Memory B cell (primary cell): ENCODE measurements at places on chromosomes 4 and X.

DNA sequence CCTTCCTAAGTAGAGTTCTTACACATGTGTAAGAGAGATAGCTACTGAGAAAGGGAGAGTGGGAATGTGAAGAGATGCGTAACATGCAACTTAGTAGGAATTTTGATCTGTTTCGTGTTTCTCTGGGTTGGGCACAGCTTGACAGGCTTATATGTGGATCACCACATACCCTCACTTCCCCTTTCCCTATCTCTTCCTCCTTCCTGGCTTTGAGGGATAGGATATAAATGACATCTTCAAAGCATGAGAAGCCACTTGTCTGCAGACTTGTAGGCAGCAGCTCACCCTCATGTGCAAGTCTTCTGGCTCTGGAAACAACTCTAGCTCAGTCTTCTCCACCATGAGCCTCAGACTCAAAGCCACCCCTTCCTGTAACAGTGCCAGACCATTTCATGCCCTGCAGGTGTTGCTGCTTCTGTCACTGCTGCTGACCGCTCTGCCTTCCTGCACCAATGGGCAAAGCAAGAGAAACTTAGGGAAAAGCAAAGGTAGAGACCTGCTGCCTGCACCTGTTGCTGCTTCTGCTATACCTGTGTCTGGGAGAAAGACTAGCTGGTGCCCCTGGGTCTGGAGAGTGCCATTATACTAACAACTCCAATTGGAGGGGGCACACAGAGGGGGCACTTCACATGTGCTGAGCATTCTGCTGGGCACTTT is 5.4 kb upstream of the PF4V1 start:
- DNase-seq = no peak

GRCh38 chr4:82201805-82202641 is 171.8 kb downstream of the HNRNPD start:
- DNase-seq = peak; percentile 47

- no peak for DNase-seq
Observed at GRCh38 chrX:133495464-133496391, 80.4 kb upstream of the GPC4 start.

GRCh38 chr4:67327245-67328017 is 217.9 kb downstream of the CENPC start:
- DNase-seq = peak; percentile 46

DNA sequence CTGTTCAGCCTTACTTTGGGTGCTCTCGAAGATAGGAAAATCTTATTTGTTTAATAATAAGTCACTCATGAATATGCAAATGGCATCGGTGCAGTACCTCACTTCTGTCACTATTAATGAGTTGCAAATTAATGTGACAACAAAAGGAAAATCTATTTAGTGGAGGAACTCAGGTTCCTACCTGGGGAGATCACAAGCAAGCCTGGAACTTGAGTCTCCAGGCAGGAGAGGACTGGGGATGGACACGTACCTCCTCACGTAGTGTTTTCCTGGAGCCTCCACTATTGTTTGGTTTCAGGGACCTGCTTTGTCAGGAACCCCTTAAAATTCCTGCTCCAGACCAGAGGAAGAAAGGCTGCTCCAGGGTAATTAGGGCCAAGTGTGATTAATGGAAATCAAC is 82.1 kb downstream of the BCOR start:
- no peak for DNase-seq

DNA sequence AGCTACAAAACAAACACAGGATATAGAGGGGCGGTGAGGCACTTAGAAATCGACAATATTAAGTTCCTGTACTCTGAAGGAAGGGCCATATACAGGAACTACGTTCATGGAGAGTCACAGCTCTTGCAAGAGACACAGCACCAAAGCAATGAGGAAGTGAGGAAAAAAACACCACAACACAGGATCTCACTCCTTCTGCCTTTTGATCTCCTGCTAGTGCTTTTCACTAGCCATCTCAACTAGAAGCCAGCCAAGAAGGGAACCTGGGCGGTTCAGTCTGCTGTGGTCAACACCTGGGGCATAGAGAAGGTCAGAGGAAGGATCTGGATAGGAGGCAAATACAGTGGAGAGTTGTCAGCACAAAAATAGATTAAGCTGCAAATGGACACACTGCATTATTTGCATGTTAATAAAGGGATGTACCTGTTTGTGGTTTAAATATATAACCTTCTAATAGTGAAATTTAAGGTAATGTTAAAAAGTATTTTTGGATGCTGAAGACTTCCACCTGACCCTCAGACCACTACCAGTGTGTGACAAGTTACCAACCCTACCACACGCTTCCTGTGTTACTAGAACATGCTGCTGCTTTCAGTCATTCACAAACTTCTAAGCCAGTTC is 104.6 kb downstream of the DTHD1 start:
- DNase-seq = peak; percentile 31

GRCh38 chr4:174152717-174153466 is 130.6 kb downstream of the FBXO8 start:
- DNase-seq = no peak

GRCh38 chr4:38601244-38601915 is 62.6 kb upstream of the KLF3 start:
- DNase-seq = no peak

DNA sequence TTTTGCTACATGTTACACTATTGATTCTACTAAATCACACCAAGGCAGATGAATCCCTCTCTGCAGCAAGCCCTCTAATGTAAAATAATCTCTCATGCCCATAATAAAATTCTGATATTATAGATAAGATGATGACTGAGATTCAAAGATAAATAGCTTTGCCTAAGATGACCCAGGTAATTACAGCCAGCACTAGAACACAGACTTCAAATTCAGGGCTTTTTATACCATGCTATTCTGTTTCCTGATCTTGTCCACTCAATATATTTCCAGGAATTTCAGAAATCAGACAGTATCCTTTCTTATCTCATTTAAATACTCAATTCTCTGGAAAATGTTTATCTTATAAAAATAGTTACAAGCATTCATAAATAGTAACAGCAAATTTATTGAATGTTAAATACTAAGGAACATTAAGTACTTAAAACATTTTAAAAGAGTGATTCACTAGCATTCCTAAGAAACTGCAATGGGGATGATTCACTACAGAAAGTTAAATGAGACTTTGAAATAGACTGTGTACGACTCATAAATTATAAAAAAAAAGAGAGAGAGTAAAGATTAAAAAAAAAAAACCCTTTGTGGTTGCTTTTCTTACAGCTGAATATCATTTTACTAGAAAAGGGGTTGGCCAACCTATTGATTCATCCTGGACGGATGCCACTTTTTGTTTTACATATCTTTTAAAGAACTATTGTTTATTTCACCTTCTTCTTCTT is 45.8 kb upstream of the IL21 start:
- no peak for DNase-seq

- no peak for DNase-seq
Observed at GRCh38 chr4:38268837-38269236, 308.6 kb downstream of the PTTG2 start.

GRCh38 chr4:6360385-6360784 is 90.7 kb downstream of the WFS1 start:
- DNase-seq = no peak

DNA sequence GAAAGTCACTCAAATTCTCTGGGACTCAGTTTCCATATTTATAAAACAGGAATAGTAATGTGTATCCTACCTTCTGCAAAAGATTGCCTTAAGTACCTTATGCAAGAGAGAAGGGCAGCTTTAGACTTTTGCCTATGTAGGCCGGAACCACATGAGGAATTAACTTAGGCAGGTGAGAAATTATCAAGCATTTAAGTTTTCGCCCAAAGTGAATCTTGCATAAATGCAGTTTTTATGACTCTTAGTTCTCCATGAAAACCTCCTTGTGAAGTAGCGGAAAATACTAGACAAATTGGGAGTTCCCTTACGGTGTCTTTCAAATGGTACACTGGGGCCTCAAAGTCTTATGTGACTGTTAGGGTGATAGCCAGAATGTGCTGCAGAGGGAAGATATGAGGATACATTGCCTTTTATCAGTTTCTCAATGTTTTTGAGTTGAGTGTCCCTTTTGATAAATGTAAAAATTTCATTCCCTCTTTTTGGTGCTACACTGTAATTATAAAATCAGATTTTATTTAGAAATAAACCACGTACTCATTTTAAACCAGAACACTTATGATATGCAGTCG is 2.6 kb downstream of the SH2D1A start:
- DNase-seq = no peak

- DNase-seq = no peak
Observed at GRCh38 chrX:126237524-126237923, 71.4 kb upstream of the DCAF12L2 start.

DNA sequence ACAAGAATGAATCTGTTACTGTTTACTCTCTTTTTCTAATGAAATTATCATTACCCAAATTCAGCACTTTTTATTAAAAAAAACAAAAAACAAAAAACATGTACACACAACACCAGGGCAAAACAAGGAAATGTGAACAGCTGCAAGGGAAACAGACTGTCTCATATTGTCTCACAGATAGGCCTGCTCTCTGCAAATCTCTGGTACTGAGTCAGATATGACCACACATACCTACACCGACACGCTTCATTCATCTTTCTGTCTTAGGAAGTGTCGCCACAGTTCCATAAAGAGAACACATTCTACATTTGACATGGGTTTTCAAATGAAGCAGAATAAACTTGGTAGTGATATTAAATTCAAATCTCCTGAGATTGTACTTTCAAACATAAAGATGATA is 92.2 kb upstream of the GPR34 start:
- no peak for DNase-seq

DNA sequence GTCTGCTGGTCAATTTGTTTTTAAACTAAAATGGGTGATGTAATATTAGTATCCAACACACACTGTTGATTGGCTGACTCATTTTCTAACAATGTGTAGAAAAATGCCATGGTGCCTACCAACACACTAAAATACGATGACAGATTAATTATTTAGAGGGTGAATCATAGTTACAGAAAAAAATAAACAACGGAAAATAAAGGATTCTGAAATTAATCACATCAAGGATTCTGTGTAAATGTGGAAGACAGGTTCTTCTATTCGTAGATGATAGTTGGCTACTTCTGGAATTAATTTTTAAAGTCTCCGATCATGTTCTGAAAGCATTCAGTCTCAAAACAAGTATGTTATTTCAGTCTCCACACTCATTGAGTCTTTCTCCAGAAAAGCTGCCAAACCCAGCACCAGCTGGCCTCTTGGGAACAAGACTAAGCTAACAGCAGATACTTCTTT is 8.2 kb upstream of the IQCM start:
- no peak for DNase-seq

- DNase-seq = no peak
Observed at GRCh38 chrX:71871367-71871766, 39.3 kb upstream of the NHSL2 start.

- no peak for DNase-seq
Observed at GRCh38 chrX:23855569-23855968, 52.2 kb downstream of the APOO start.

DNA sequence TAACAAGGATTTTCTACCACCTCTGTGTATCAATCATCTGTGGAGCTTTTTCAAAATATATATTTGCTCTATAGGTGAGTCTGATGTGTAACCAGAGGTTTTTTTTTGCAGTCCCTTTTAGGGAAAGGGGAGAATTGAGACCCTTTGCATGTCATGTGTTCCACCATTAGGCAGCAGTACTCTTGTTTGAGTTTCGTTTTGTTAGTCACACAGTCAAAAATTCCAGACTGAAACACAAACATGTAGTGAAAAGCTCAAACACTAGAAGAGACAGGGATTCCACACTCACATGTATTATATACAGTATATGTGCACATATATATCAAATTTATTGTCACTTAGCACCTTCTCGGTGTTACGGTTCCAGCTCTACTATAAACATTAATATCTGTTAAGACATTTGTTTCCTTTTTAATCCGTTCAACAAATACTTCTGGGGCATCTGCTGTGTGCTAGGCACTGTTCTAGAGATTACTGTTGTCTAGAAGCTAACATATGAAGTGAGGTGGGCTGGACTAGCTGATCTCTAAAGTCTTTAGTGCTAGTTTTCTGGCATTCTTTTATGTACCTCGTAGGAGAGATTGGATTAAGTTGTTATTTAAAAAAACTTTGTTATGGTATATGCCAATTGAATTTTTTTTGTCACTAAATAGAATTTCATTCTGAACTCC is 5.5 kb downstream of the USP9X start:
- DNase-seq = no peak
